ENCODE measurements at places on chromosomes 6 and 20.

- DNase-seq: no peak
Observed at GRCh38 chr20:31578448-31579138, 26.5 kb upstream of the ID1 start.

DNA sequence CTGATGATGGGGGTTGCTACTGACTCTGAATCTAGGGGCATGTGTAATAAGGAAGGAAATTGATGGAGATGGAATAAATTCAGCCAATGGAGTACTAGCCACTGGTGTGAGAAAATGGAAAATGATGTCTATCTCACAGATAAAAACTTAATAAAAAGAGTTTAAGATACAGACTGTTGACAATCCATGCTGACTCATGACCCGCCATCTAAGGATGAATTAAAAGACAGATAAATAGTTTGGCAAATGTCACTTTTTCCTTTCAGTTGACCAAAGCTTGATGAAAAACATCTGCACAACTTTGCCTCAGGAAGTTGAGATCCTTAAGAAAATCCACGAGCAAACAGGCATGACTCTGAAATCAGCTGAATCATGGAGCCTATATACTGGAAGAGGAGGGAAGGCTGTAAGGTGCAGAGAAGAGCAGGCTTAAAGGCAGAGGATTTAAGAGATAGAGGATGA is 82.6 kb upstream of the BMP5 start:
- DNase-seq: no peak

- DNase-seq: no peak
Observed at GRCh38 chr6:15382712-15383111, 136.8 kb downstream of the JARID2 start.

DNA sequence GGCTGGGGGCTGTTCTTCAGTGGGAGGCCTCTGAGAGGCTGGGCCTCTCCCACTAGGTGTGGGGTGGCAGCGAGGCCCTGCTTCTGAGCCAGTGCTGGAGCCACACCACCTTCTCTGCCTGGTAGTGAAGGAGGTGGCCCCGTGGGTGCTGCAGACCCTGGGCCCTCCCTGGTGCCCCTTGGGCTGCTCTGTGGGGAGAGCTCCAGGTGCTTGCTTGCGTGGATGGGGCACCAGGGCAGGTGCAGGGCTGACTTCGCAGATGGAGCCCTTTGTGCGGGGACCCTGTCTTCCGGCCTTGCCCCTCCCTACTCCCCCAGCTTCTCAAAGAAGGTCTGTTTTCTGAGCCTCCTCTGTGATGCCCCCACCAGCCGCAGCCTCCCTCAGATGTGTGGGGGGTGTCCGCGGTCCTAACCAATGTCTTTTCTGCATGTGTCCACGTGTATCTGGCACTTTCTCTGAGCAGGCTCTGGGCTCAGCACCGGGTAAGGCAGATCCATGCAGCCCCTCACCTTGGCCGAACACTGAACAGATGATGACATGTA is 17.2 kb upstream of the MYT1 start:
- DNase-seq: no peak

- DNase-seq: no peak
Observed at GRCh38 chr6:164015088-164015484, 600.6 kb downstream of the QKI start.

DNA sequence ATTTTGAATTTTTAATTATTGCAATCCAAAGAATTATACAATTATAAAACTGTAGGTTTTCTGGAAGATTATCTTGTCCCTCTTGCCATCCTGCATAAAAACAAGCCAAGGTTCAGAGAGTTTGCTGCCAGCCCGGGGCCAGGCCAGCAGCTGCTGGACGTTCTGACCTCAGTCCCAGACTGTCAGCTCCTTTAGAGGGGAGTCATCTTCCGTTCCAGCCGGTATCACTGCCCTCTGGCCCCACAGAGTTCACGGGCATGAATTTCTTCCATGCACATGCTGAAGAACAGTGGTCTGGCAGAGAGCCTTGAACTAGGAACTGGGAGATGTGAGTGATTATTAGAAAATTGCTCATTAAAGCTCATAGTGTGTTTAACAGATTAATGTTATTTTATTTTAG is 130.4 kb upstream of the QKI start:
- DNase-seq: no peak

DNA sequence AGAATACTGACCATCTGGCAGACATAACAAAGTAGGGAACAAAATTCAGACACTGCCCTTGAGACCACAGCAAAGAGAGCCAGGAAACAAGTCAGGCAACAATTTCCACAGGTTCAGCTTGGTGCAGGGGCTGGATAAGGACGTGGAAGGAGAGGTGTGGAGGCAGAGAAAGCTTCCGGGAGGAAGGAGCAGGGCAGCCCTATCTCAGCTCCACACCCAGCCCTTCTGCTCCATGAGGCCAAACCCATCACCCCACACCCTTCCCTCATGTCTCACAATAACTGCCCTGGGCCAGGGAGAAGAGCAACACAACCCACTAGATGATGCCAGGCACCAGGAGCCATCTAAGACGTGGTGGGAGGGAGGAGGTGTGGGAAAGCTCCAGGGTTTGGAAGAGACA is 5.8 kb downstream of the SNHG17 start:
- no peak for DNase-seq

DNA sequence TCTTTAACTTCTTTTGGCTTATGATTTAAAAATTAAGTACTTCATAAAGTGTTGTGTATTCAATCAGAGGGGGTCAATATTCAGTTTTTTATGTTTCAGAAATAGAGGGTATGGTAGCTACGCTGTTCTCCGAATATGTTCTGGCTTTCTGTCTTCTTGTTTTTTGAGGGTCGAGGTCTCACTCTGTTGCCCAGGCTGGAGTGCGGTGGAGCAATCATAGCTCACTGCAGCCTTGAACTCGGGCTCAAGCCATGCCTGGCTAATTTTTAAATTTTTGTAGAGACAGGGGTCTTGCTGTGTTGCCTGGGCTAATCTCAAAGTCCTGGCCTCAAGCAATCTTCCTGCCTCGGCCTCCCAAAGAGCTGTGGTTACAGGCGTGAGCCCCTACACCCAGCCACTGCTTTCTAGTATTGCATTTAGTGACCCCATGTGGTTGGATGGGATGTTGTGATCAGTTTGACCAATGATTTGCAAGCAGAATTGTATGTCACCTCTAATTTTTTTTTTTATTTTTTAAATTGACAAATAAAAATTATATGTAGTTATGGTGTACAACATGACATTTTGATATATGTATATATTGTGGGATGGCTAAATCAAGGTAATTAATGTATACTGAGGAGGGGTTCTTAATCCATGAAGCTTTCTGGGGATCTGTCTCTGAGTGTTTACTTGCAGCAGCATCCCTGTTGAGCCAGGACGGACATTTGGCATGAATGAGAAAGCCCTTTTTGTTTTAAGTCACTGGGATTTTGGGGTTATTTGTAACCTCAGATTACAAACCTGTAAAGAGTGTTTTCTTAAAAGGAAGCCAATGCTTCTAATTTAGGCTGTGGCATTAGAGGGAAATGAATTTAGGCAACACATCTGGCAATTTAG is 38.5 kb upstream of the DEK start:
- no peak for DNase-seq

Measured in activated CD4-positive, alpha-beta memory T cell treated with anti-CD3 and anti-CD28 coated beads for 36 hours (primary cell).